ENCODE measurements at places on chromosomes 3 and 15.

DNA sequence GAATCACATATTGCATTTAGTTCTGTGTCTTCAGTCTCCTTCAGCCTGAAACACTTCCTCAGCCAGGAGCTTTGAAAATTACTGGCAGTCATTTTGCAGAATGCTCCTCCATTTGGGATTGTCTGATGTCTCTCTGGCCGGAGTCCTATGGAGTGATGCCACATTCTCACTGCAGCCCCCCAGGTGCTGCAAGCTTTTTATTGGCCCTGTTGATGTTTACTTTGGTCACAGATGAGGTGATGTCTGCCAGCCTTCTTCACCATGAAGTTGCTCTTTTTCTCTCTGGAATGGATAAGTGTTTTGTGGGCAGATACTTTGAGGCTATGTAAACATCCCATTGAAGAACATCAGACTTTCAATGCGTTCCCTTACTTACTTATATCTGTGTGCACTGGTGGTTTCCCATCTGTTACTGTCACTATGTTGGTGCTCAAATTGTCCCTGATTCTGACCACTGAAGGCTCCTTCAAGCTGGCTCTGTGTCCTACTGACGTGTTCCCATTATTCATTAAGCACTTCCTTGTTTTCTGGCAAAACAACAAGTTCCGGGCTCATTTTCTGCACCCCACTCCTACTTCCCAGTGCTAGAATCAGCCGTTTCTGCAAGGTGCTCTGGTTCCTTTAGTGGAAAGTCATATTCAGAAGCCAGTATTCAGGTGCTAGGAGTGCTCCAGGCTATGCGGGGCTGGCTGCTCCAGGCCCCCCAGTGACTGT is 1.4 kb upstream of the CLEC3B start:
- DNase-seq: no peak

GRCh38 chr3:149895769-149896168 is 74.9 kb downstream of the PFN2 start:
- no peak for DNase-seq

DNA sequence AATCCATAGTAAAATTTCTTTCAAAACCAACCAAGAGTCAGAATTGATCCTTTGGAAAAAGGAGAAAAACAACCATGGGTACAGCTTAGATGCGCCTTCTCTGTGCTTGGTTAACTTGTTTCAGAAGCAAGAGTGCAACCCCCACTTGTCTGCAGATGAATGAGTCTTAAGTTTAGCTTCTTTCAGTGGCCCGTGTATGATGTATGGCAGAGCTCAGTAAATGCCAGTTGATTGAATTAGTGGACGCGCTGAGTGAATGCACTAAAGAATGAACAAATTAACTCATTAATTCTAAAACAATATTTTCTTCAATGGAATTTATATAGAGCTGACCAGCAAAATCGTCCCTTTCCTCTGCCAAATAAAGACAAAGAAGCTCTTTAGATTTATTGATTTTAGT is 67.0 kb upstream of the ARHGEF3 start:
- DNase-seq: no peak

DNA sequence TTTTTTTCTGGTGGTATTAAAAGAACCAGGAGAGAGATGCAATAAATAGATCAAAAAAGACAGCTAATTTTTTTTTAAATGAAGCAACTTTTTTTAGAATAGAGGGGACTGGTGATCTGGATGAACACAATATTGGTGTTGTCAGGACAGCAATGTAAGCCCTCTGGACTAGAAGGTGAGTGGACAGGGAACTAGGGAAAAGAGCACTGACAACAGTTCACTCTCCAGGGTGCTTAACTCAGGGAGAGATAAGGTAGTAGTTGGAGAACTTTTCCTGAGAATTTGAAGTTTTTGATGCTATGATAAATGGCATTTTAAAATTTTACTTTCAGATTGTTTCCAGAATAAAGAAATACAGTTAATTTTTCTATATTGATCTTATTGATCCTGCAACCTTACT is 158.3 kb upstream of the STAC start:
- DNase-seq: no peak

- no peak for DNase-seq
Measured at GRCh38 chr15:59401824-59402569, 29.3 kb upstream of the MYO1E start.
